ENCODE measurements at places on chromosomes 6 and 20.

GRCh38 chr6:159174263-159174969, 5.2 kb downstream of the FNDC1 start:
- DNase-seq: peak; percentile 79

GRCh38 chr6:170089963-170090362, 200.9 kb downstream of the DLL1 start:
- no peak for DNase-seq

DNA sequence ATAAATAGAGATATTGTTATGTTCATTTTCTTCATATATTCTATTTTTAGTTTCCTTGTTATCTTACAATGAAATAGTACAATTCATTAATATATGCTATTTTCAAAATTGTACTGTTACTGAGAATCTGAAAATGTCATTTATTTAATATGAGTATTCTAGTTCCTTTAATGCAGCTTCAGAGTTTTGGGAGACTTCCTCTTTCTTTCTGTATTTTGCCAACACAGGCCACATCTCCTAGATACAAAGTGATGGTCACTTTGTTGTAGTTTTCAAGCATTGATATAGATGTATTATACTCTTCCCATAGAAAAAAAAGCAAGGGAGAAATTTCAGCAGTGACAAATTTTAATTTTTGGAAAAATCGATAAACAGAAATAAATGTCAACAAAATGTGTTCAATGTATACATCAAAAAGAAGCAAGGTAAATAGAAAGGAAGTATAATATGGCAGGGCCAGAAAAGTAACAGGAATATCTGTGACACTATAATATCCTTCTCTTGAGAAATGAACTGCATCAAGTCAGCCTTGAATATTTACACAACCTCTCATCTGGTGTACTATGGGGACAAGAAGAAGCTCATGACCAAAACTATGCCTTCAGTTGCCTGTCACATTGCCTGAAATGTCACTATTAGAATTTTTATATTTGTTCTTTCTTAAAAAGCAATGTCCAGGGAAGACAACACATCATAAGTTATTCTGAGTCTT, 396.0 kb downstream of the TBC1D32 start:
- no peak for DNase-seq

- DNase-seq: no peak
Measured at GRCh38 chr6:32181148-32181702, 2.8 kb downstream of the AGER start.

- no peak for DNase-seq
Measured at GRCh38 chr6:157116426-157116825, 206.9 kb downstream of the TMEM242 start.

- no peak for DNase-seq
Measured at GRCh38 chr6:68649669-68650068, 14.6 kb downstream of the ADGRB3 start.

DNA sequence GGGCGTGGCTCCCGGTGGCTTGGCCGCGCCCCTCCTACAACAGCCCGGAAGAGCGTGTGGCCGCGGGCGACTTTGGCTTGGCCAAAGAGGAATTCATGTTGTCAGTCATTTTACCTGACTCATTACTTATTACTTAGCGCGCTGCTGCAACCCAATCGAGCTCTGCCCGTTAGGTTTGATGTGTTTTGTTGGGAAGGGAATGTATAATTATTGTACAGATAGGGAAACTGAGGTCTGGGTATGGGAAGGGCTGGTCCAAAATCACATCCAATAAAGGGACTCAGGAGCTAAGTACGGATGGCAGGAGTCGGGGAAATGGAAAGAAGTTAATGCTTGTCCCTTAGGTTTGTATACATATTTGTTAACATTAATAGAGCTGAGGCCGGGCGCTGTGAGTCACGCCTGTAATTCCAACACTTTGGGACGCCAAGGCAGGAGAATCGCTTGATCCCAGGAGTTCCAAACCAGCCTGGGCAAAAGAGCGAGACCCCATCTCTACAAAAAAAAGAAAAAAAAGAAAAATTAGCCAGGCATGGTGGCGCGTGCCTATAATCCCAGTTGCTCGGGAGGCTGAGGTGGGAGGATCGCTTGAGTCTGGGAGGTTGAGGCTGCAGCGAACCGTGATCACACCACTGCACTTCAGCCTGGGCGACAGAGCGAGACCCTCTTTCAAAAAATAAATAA, 639 bp upstream of the ZNF335 start:
- peak; percentile 92 for DNase-seq

DNA sequence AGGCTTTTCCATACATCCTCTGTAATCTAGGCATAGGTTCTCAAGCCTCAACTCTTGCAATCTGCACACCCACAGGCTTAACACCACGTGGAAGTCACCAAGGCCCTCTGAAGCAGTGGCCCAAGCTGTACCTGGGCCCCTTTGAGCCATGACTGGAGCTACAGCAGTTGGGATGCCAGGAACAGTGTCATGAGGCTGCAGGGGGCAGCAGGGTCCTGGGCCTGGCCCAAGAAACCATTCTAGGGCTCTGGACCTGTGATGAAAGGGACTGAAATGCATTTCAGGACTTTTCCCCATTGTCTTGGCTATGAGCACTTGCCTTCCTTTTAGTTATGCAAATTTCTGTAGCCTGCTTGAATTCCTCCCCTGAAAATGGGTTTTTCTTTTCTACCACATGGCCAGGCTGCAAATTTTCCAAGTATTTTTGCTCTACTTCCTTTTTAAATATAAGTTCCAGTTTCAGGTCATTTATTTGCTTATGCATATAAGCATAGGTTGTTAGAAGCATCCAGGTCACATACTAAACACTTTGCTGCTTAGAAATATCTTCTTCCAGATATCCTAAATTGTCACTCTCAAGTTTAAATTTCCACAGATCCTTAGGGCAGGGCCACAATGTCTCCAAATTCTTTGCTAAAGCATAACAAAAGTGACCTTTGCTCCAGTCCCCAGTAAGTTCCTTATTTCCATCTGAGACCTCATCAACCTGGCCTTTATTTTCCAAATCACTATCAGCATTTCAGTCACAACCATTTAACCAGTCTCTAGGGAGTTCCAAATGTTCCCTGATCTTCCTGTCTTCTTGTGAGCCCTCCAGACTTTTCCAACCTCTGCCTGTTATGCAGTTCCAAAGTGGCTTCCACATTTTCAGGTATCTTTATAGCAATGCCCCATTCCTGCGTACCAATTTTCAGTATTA, 48.6 kb upstream of the CD2AP start:
- no peak for DNase-seq

DNA sequence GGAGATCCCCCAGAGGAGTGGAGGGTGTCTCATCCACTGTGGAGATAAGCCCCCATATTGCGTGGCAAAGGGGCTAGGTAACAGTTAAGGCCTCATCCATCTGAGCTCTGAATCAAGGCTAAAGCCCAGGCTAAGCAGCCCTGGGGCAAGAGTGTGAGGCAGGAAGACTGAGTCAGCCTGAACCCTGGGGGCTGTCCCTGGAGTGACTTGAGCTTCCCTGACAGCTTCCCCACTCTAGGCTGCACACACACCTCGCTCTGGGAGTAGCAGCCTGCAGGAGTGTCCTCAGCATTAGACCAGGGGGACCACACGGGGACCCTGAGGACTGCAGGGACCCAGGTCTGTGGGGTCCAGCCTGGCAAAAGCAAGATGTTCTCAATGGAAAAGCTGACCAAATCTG, 27.9 kb downstream of the UBD start:
- no peak for DNase-seq

DNA sequence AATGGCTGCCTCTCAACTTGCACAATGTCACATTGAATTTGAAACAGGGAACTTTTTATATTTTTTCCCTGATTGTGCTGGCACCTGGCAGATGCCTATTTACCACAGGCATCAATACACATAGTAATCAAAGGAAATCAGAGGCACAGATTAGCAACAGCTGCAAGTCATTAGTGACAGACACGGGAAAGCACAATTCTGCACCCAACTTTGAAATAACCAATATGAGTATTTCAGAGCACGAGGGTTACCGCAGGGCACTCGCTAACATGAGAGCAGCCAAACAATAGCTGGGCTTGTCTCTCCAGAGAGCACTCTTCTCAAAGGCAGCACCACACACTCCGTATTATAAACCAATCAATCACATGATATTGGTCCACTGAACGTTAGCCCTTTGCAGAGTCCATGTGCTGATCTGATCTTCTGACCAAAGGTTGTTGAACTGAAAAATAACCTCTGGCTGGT, 149.5 kb downstream of the RNF144B start:
- no peak for DNase-seq

DNA sequence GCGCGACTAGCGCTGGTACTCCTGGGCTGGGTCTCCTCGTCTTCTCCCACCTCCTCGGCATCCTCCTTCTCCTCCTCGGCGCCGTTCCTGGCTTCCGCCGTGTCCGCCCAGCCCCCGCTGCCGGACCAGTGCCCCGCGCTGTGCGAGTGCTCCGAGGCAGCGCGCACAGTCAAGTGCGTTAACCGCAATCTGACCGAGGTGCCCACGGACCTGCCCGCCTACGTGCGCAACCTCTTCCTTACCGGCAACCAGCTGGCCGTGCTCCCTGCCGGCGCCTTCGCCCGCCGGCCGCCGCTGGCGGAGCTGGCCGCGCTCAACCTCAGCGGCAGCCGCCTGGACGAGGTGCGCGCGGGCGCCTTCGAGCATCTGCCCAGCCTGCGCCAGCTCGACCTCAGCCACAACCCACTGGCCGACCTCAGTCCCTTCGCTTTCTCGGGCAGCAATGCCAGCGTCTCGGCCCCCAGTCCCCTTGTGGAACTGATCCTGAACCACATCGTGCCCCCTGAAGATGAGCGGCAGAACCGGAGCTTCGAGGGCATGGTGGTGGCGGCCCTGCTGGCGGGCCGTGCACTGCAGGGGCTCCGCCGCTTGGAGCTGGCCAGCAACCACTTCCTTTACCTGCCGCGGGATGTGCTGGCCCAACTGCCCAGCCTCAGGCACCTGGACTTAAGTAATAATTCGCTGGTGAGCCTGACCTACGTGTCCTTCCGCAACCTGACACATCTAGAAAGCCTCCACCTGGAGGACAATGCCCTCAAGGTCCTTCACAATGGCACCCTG, 1.6 kb downstream of the TPBG start:
- DNase-seq: no peak

GRCh38 chr20:39800548-39800947, 838.4 kb downstream of the DHX35 start:
- DNase-seq: no peak

DNA sequence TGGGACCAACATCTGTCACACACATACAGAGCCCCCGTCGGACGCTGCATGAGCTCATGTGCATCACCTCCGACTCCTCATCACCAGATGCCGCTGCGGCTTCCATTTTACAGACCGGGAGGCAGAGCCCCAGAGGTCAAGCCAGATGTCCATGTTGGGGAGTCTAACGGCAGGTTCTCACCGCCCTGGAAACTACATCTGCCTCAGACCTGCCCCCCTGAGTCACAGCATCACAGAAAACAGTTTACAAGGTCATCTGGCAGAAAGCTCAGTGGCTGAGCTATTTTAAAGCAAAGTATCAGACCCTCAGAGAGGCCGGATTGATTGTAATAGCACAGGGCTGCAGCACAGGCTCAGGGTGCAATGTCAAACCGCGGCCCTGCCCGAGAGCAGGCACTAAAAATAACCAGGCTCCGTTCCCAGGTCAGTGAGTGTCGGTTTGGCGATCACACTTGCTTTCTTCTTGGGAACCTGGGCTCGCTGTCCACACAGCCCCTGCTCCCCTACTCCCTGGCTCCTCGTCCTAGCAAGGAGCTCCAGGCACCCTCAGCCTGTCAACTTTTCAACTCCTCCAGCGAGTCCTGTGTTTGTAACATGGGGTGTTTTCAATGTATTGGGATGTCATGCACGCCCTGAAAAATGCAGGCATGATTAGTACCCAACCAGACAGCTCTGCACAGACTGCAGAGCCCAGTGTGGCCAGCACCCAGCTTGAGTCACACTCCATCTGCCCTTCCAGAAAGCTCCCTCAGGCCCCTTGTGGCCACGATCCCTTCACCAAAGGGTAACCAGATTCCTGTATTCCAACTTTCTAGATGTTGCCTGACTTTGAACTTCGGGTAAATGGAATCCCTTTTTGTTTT, 264.5 kb downstream of the CDH4 start:
- no peak for DNase-seq

DNA sequence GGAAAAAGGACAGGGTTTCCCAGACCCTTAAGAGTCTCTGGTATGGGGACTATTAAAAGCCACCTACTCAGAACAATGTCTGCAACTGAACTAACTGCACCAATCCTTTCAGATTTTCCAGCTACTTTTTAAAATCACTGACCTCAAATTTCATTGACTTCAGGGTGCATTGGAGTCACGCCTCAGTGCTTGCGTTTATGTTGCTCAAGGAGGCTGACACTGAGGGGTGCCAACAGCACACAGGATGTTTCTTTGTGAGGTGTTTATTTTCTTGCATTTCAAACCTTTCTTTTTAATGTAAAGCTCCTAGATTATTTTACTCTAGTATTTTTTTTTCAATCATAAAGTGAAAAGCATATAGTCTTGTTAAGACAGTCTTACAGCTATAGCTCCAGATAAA, 402.0 kb upstream of the SLC35B3 start:
- no peak for DNase-seq

DNA sequence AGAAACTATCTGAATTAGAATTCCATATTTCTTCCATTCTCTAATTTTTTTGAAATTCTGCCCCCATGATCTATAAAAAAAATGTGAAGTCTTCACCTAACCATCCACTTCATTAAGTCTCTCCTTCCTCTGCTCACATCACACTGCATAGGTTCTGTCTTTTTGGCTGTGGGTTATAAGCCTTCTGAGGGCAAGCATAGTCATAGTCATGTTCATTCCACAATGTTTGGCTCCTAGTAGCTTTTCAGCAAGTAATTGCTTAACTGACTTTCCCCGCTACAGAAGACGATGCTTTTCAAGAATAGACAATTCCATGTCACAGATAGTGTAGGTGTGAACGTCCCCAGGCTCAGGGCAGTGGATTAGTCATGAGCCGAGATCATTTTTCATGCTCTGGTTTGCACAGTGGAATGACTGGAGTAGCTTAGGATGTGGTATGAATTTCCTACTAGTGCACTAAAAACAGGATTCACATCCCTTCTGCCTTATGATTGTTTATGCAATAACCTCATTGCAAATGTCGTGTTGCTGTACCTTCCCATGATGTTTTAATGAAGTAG, 29.1 kb downstream of the WRNIP1 start:
- DNase-seq: no peak

- DNase-seq: no peak
Measured at GRCh38 chr6:1597924-1598323, 11.8 kb upstream of the FOXC1 start.

- DNase-seq: no peak
Measured at GRCh38 chr20:4775322-4776078, 53.8 kb downstream of the PRND start.

- DNase-seq: no peak
Measured at GRCh38 chr6:41373627-41373918, 38.2 kb downstream of the NCR2 start.

DNA sequence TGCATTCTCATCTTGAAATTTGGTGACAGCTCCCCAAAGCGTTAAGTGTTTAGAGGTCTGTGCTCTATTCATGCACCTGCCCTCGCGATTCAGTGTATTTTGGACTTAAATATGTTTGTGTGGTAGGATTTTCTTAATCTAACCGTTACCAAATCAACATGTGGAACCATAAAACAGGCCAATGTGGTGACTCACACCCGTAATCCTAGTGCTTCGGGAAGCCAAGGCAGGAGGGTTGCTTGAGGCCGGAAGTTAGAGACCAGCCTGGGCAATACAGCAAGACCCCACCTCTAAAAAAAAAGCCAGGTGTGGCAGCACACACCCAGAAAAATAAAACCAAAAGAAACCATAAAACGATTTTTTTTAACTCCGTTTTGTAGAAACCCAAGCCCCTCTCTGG, 31.5 kb downstream of the PYGB start:
- DNase-seq: peak; percentile 13
